Activated CD8-positive, alpha-beta memory T cell treated with anti-CD3 and anti-CD28 coated beads for 1 hour (primary cell): ENCODE measurements at places on chromosomes 5 and 9.

GRCh38 chr9:33289496-33289895 is 820 bp upstream of the NFX1 start:
- DNase-seq, result no peak

- DNase-seq, result no peak
Observed at GRCh38 chr9:77523891-77524290, 124.2 kb downstream of the GNA14 start.

- DNase-seq, result no peak
Observed at GRCh38 chr5:40746703-40747102, 9.1 kb downstream of the TTC33 start.

- DNase-seq, result no peak
Observed at GRCh38 chr5:143582869-143583268, 179.4 kb upstream of the NR3C1 start.

DNA sequence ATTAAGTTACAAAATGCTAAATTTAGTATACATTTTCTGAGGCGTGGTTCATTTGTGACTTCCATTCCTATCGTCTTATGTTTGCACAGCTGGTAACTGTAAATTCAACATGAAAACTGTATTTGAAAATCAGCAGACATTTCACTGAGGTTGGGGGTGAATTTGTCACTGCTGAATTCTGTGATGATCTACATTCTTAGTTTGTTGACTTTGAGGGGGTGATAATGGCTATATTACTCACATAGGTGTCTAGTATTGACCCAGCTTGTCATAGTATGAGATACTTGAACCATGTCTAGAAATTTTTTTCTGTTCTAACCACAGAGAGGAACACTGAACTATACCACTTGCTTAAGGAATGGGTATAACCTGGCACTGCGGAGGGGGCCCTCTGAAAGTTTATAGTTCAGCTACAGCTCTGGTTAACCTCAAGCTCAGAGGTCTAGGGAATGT is 313.3 kb downstream of the PIK3R1 start:
- DNase-seq, result no peak

DNA sequence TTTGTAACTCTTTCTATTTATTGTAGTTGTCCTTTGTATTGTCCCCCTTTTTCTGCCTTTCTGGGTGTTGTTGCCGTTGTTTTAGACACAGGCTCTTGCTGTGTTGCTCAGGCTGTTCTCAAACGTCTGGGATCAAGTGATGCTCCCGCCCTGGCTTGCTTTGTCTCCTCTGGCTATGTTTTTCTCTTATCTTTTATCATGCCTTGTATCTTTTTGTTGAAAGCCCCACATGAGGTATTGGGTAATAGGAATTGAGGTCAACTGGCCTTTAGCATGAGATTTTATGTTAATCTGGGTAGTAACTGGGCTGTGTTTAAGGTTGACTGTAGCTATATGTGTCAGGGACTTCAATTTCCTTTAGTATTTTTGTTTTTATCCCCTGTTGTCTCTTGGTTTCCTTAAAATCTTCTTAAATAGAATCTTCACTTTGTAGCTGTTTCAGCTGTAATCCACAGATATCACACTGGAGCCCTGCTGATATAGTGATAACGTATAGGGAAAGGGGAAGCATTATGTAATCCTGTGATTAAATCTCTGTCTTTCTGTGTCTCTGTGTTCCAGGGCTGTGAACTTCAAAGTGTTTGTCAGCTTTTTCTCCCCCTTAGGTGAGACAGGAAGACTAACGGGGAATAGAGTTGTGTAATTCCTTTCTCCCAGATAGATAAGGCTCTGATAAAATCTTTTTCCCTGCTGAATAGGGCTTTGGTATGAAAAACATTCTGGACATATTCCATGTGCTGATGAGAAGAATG is 25.9 kb upstream of the CACNA1B start:
- DNase-seq, result no peak

- no peak for DNase-seq
Observed at GRCh38 chr5:139138809-139139208, 59.4 kb downstream of the SIL1 start.

DNA sequence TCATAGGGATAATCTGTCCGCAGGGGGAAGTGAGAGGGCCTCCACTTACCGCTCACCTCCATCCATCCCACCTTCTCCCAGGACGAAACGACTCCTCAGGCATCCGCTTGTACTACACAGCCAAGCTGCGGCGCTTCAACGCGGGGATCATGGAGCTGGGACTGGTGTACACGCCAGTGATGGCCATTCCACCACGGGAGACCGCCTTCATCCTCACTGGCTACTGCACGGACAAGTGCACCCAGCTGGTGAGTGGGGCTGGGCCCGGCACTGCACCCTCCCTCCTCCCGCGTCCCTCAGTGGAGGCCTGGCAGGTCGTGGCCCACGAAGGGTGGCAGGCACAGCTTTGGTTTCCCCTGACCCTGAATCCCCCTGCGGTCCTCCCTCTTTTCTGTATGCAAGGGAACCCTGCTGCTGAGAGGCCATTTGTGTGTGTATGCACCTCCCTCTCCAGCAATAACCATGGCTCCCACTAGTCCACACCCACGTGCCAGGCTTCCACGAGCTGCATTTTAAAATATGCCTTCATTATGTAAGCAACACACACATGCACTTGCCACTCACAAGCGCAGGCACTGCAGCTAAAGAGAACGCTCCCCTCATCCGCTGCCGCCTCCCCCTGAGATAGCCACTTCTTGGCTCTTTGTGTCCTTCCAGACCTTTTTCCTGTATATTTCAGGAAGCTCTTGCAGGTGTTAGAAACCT is 11.8 kb downstream of the DBH start:
- DNase-seq, result no peak

DNA sequence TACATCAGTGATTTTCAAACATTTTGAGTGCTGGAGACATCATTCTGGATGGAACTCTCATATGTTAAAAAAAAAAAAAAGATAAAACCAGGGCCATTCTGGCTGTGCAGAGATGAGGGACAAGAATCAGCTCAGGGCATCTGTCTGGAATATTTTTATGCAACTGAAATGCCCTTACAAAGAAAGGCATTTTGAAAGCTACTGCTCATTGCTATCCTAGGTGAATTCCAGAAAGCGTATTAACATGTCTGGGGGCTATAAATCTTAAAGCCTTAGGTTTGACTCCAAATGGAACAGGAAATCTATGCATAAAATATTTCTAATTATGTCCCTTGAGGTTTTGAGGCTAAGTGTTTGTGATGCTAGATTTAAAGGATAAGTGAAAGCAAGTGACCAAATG is 14.9 kb upstream of the PCSK1 start:
- DNase-seq, result no peak

GRCh38 chr5:148619484-148619883 is 34.8 kb downstream of the HTR4 start:
- DNase-seq, result no peak

DNA sequence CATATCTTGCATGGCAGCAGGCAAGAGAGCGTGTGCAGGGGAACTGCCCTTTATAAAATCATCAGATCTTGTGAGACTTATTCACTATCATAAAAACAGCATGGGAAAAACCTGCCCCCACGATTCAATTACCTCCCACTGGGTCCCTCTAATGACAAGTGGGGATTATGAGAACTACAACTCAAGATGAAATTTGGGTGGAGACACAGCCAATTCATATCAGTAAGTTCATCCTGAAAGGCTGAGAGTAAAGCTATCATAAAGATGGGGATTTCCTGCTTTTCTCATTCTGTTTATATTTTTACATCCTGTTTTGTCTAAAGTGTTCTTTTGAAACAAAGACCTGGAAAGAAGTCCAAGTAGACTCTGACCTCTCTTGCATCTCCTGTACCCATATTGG is 28.9 kb upstream of the IL33 start:
- DNase-seq, result no peak

DNA sequence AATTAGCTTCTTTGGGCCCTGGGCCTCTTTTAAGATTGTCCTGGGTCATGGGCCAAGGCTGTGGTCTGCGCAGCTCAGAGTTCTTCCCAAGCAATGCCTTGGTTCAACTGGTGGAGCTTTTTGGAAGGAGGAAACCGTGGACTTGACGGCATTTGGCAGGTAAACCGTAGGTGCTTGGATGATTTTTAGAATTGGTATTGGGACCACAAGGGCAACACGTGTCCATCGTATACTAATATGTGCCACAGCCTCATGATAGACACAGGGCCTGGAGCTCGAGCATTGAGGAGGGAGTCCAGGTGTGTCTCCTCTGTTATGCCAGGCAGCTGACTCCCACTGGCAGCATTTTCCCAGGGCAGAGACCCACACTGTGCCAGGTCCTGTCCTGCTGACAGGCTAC is 120.9 kb upstream of the PITX1 start:
- DNase-seq, result no peak

DNA sequence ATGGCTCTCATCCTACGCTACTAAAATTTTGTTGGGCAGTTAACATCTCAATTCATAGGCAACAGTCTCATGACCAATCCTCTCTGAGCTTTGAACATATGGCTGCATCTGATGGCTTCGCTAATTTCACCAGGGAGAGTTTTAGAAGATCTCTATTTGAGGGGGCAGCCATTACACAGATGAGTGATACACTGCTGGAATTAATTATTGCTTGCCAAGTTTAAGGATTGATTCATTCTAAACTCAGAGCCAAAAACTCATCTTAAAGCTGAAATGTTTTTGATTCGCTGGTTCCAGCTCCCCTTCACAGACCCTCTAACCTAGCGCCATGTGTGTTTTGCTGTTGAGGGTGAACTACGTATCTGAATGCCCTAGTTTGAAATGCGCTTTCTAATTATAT is 519.9 kb upstream of the WWC1 start:
- no peak for DNase-seq

- no peak for DNase-seq
Observed at GRCh38 chr9:124346347-124347163, 68.7 kb downstream of the PSMB7 start.

- DNase-seq, result no peak
Observed at GRCh38 chr5:152305525-152305924, 99.6 kb downstream of the NMUR2 start.

DNA sequence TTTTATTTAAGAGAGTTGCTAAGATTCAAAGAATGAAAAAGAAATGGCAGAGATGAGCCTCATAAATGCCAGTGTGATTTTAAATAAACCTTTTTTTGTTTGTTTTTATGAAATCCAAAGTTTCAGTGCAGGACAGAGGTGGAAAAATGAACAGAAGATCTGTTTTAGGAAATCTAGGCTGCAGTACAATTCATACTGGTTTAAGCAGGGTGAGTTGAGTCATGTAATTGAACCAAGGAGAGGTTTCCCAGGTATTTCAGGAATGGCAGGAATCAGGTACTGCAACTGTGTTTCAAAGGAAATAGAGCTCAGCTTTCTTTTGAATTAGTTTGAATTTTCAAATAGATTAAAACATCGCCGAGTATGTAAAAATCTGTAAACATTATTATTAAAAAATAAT is 3.0 kb upstream of the ANKRD31 start:
- no peak for DNase-seq

DNA sequence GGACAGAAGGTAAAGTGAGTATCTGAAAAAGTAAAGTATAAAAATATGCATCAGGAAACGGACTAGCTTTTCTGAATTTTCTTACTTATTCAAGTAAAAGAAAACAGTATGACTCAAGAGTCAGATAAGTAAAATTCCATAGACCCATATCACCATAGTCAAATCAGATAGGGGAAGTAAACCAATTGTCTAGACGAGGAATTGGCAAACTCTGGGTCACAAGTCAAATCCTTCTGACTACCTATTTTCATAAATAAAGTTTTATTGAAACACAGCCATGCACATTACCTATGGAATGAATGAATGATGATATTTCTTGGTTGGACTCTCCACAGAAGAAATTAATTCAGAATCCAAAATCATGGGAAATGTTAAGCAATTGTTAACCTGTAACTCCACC is 59.1 kb upstream of the TMC1 start:
- DNase-seq, result no peak

- DNase-seq, result no peak
Observed at GRCh38 chr9:136372561-136373299, 739 bp downstream of the CARD9 start.

- DNase-seq, result no peak
Observed at GRCh38 chr9:137534256-137535119, 15.7 kb downstream of the PNPLA7 start.

GRCh38 chr9:70998962-70999361 is 122.5 kb downstream of the TRPM3 start:
- no peak for DNase-seq

DNA sequence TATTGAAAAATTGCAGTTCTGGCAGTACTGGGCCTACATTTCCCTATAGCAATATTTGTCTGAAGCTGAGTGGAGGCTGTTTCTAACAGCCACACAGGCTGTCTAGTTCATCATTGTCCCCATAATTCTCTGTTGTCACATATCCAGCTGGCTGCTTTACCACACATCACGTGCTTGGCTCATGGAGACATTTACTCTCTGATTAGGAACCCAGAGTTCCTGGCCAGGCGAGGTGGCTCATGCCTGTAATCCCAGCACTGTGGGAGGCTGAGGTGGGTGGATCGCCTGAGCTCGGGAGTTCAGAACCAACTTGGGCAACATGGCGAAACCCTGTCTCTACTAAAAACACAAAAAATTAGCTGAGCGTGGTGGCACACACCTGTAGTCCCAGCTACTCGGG is 81.4 kb downstream of the PGM5 start:
- no peak for DNase-seq

GRCh38 chr5:140468188-140468587 is 66.6 kb downstream of the ANKHD1 start:
- no peak for DNase-seq
